Stimulated activated naive CD4-positive, alpha-beta T cell (primary cell): ENCODE measurements at places on chromosomes 11 and 22.

DNA sequence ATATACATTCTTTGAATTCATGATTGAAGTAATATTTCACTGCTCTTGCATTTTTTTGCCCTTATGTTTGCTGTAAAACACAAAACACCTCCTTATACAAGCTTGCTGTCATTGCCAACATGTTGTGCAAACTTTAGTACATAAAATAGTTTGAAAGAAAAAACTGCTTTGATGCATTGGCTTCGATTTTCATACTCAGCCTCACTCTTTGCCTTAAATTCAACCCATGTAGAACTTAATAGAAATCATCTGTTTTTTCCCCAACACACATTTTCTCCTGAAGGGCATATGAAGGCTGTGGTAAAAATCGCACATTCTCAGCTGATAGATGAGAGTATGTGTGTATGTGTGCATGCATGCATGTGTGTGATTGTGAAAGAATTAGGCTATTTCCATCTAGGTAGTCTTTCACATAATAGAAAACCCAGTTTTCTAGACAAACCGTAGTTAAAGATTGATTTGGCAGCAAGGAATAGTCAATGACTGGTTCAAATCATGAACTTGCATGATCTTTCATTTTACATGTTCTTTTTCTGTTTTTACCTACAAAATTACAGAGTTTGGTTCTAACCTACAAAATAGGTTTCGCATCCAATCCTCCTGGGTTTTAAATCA, 72.8 kb upstream of the MTMR2 start:
- DNase-seq: no peak

- no peak for DNase-seq
These were observed 34.9 kb downstream of the MAPK1 start for GRCh38 chr22:21832291-21833290.

DNA sequence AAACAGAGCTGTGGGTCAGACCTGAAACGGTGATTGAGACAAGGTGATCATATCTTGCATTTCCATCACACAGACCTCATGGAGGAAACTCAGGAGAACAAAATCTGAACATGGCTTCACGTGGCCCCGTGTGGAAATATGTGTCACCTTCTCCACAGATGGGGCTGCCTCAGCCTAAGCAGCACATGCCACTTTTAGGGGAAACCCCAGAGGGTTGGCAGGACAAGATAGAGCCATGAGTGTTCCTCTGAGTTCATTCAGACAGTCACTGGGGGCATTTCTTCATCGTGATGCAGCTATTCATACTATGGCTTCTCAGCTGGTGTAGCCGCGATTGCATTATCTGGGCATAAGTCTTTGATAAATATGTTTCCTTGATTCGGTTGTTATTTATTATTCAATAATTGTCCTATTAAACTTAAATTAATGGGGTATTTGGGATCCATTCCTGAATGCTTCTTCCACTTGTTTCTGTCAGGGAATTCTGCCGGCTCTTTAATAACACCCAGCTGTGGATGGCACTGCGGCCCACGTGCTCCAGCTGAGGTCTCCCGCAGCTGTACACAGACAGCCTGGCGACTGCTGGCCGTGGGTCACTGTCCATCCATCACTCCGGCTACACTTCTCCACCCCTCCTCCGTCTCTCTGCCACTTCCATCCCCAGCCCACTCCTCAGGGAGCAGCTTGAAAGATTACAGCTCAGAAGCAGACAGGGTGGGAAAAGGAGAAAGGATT, 485.1 kb downstream of the OPCML start:
- no peak for DNase-seq

DNA sequence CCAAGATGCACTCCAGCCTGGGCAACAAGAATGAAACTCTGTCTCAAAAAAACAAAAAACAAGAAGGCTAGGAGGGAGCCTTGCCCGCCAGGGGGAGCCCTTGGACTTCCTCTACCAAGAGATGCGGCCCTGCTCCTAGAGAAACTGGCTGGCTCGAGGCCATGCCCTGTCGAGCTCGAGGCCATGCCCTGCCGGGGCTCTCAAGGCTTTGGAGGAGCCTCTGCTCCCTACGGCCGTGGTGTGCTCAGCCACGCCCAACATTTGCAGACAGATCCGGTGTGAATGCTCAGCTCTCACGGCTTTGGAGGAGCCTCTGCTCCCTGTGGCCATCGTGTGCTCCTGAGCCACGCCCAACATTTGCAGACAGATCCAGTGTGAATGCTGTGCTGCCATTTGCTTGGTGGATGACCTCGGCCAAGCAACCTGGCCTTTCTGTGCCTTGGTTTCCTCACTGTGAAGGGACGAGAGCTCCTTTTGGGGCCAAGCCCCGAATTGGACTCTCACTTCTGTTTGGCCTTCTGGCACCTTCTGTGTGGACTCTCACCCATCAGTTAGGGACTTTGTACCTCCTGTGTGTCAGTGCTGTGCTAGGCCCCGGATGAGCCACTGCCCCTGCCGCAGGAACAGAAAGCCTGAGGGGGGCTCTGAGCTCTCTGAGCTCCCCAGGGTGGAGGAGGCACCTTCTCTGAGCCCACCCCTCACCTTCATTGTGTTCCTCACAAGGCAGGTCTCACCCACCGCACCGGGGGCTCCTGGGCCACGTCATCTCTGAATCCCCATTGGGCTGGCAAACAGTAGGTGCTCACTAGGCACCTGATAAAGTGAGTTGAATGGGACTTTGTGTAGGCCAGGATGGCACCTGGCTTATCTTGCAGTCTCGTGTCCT, 14.1 kb downstream of the C11orf24 start:
- DNase-seq: peak; percentile 73

- no peak for DNase-seq
These were observed 9.4 kb upstream of the PPM1F start for GRCh38 chr22:21961886-21962654.

DNA sequence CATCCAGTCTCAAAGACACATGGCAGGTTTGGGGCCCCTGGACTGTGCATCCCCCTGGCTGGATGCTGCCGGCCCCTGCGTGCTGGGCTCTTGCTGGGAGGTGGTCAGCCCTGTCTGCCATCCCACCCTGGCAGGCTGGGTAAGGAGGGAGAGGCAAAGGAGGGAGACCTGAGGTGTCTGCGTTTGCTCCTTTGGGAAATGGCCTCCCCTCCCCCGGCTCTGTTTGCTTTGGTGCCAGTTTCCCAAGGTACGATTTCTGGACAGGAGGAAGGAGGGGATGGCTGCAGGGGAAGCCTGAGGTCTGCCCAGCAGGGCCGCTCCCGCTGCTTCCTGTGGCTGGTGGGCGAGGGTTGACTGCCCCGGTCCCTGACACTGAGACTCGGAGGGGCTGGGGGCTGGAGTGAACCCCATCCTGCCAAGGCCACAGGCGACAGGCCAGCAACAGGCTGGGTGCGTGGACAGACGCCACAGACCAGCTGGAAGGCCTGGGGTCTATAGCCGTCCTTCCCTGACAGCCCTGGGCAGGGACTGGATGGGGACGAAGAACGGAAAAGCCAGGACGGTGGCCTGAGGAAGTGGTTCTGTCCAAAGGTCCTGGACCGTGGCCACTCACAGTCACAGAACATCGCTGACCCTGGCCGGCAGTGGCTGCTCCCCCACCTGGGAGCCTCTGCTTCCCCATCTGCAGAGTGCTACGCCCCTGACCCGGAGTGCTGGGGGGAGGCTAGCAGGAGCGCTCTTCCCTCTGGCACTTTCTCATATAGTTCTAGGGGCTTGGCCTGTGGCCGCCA, 38.0 kb downstream of the OSBPL5 start:
- DNase-seq: no peak

DNA sequence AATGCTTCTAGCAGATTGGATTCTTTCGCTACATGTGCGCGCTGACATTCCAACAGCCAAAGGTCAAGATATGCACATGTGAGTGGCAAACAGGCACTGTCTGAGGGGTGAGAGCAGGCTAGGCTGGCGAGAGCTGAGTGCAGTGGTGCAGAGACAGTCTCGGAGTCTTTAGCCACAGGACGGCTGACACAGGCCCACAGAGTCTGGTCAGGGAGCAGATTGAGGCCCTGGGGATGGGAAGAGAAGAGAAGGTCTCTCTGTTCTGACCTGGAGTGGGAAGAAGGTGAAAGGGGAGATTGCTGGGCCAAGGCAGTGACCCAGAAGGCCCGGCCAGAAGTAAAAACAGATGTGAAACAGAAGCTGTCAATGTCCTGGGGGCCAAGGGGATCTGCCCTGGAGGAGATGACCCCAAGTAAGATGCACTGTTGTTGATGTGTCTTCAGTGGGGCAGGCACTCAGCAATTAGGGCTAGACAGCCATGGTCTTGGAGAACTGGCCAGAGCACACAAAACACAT, 197.8 kb downstream of the ETS1 start:
- no peak for DNase-seq

- DNase-seq: no peak
These were observed 8.5 kb upstream of the GRAMD1B start for GRCh38 chr11:123421589-123421988.

GRCh38 chr22:24977370-24978221, 25.1 kb downstream of the KIAA1671 start:
- DNase-seq: no peak

DNA sequence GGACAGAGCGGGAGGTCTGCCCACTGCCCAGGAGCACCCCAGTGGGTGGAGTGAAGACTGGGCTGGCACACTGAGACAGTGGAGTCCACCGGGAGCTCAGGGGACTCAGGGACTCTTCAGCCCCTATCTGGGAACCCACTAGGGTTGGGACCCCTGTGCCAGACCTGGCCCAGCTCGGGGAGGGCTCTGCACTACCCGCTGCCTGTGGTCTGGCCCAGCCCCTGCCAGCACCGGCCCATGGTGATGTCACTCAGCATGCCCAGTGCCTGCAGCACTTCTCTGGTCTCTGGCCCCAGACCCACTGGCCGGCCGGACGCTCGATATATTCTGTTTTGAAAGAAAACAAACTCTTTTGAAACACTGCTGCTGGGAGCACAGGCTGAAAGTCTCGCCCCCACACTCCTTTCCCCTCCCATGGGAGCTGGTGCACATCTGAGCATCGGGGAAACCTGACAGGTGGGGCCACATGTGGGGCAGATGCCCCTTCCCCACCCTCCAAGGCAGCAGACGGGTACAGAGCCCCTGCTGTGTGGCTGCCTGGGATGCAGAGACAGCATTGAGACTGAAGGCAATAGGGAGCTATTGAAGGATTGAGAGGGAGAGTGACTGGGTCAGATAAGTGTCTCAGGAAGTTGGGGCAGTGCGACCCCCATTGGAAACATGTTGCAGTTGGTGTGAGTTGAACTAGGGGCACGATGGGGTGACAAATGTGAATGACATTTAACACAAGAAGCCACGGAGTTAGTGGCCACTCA, 62.9 kb downstream of the MYEOV start:
- no peak for DNase-seq

- no peak for DNase-seq
These were observed 11.6 kb upstream of the RIC3 start for GRCh38 chr11:8180469-8180868.

- DNase-seq: no peak
These were observed 4.6 kb downstream of the FRMD8 start for GRCh38 chr11:65390996-65391395.

DNA sequence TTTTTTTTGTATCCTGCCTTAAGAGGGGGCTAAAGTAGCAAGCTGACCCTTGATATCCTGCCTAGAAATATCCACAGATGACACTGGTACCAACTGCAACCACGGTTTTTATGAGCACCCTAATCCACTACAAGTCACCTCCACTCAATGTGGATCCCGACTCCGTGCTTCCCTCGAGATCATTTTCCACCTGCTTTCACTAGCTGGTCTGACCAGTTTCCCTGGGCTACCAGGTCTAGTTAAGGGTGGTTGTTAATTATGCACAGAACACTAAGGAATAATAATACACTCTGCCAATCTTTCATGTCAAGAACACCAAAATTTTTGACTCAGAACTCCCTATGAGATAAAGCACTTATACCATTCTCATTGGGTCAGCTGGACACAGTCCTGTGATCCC, 82.3 kb downstream of the ABTB2 start:
- no peak for DNase-seq

GRCh38 chr11:6415797-6416196, 3.1 kb downstream of the APBB1 start:
- no peak for DNase-seq

GRCh38 chr11:118956094-118956846, at the start of gene UPK2:
UPK2 (plus strand) TSS chr11:118956298; CDS start chr11:118956351, 53 bp downstream.
- DNase-seq: peak; percentile 79

DNA sequence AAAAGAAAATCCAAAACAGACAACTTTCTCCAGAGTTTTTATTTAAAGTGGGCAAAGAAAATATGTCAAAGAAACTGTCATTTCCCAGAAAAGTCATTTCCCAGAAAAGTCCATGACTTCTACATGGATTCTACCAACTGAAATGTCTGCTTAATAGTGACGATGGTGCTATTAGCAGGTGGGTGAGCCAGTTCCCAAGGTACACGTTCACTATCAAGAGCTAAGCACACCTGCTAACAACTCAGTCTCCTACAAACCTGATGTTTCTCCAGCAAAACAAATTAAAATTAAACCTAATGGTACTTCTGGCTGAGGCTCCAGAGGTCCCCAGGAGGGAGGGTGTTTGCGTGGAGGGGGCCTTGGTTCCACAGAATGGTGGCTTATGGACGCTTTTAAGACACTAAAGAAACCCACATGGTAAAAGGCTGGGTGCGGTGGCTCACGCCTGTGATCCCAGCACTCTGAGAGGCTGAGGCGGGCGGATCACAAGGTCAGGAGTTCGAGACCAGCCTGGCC, 26.8 kb downstream of the POU2AF1 start:
- DNase-seq: no peak

DNA sequence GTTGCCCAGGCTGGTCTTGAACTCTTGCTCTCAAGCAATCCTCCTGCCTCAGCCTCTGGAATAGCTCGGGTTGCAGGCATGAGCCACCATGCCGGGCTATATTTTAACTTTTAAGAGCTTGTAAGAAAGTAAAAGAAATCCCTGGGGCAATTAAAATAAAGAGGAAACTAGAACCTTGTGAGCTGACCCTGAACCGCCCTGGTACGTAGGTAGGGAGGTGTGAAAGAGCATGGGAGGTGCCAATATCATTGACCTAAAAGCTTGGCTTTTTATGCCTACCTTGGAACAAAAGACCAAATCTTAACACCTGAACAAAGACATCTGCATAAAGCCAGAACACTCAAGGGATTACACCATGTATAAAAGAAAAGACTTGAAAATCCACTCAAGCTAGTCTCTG, 595.1 kb downstream of the SOX6 start:
- DNase-seq: no peak

DNA sequence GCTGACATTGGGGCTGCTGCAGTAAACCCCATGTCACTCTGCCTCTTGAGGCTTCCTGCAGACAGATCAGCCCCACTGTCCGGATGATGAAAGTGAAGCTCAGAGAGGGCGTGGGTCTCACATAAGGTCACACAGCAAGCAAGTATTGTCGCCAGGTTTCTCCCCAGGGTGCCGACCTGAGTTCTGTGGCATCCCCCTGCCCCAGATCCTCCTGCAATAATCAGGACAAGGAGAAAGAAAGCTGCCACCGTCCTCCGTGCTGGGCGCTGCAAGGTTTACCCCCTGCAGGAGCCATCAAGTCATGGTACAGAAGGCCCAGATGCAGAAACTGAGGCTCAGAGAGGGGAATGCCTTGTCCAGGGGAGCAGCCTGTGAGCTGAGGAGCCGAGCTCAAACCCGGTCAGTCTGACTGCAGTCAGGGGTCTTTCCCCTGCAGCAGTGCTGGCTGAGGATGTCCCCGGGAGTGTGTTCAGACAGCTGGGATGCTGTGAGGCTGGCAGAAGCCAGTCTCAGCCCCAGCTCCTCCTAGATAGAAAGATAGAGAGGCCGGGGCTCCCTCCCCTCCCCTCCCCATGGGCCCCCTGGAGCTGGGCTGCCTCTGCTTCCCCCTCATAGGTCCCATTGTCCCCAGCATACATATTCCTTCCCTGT, 13.2 kb downstream of the EMID1 start:
- no peak for DNase-seq

GRCh38 chr11:356610-357009, 12.7 kb upstream of the B4GALNT4 start:
- DNase-seq: no peak
